Omental fat pad (tissue), 4 donors: ENCODE measurements at places on chromosomes 7 and 10.

DNA sequence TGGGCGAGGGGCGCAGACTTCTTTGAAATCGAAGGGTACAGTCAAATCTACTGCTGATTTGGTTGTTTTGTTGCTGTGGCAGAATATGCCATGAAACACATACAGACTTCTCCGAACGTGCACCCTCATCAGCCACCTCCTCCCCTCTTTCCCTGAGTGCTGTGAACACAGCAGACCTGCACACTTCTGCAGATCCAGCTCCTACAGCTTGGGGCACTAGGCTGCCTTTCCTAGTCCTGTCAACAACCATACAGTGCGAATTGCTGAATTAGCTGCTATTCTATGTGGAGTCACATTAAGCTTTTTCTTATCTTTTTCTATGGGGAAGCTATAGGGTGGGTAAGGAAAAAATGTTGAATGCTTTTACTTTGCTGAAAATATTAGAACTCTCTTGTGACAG is 57.5 kb downstream of the COL17A1 start:
- DNase-seq: no peak

DNA sequence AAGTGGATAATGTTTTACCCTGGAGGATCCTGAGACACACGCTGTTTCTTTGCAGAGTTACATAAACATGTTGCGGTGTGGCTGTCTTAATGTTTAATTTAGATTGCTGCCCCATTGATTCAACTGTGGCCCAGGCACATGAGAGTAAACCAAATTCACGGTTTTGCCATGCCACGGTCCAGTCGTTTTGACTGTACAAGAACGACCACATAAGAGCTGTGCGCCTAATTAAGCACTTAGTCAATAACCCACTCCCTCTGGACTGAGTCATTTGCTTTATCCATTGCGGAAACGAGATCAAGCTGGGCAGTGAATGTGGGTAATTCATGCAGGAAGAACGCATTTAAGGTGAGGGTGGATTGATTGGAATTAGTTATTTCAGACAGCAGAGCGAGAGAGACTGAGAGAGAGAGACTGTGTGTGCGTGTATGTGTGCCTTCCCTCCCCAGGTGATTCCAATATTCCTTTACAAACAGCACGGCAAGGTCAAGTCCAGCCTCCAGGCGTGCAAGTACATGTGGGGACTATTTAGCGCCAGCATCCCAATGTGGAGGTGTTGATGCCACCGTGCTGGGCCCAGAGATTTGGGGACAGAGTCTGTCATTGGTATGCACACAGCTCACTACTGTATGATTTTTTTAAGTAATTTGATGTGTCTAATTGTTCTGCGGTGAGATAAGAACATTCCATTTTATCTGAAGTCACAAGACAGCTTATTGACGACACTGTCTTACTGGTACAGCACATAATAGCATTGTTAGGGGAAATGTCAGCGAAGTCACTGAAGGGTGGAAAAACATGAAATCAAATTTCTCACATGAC is 8.4 kb upstream of the TEX36 start:
- no peak for DNase-seq

DNA sequence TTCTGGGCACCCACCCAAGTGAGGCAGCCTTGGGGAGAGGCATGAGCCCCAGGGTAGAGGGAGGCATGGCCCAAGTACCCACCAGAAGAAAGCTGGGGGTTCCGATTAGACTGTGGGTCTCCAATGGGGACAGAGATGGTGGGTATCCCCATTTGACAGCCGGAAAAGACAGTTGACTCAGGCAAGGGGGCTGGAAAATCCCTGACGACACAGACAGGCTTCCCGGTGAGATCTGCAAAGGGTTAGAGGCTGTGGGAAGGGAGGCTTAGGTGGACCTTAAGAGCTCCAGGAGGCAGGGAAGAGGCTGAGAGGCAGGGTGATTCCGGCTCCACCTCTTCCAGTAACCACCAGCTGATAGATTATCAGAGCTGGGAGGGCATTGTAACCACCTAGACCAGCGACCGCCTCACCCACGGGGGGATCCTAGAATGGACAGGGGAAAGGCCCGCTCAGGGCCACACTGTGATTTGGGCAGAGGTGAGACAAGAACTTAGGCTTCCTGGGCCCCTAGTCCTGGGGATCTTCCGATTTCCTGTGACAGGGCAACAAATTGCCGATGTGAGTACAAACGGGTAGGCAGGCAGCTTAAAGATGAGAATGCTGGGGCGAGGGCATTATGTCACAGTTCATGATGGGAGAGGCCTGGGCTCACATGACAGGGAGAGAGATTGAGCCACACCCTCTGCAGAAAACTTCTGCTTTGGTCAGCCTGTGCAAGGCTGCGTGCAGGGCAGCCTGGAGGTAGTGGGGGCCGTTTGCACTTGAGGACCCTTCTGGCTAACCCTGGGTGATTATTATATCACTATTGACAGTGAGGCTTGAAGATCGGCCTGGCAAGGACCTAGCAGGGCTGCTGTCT is 5.4 kb downstream of the TBATA start:
- DNase-seq: no peak

DNA sequence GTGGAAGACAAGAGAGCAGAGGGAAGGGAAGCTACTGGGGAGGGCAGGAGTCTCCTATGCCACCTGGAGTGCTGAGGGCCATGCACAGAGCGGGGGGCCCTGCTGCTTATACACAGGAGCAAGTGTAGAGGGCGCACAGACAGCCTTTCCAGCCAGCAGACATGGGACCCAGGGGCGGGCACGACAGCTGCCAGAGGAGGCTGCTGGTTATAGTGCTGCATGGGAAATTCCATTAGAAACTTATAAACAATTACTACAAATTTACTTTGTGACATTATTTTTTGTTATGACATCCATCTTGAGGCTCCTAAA is 90.5 kb downstream of the WDFY4 start:
- DNase-seq: no peak

DNA sequence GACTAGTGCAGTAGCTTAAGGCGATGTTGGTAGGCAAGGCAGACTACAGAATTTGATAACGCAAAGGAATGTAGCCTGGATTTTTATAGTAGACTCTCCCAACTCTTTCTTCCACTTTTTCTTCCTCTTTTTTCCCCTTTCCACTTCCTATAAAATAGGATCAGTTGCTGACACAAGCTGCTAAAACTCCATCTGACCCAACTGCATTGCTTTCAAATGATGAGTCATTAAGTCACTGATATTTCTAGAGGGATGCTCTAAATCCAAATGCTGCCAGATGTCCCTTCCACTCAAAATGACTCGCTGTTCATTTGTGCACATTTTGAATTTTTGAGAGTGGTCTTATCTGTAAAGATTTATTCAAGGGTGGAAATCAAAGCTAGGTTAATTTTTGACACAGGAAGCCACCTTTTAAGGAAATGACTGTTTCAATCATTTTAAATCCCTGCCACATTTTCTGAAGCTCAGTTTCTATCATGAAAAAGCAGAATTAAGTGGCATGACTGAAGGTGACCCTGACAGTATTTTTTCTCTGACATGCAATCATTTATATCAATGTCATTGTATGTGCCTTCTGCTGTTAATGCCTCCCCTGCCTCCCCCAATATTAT is 25.8 kb upstream of the SFMBT2 start:
- DNase-seq: no peak

DNA sequence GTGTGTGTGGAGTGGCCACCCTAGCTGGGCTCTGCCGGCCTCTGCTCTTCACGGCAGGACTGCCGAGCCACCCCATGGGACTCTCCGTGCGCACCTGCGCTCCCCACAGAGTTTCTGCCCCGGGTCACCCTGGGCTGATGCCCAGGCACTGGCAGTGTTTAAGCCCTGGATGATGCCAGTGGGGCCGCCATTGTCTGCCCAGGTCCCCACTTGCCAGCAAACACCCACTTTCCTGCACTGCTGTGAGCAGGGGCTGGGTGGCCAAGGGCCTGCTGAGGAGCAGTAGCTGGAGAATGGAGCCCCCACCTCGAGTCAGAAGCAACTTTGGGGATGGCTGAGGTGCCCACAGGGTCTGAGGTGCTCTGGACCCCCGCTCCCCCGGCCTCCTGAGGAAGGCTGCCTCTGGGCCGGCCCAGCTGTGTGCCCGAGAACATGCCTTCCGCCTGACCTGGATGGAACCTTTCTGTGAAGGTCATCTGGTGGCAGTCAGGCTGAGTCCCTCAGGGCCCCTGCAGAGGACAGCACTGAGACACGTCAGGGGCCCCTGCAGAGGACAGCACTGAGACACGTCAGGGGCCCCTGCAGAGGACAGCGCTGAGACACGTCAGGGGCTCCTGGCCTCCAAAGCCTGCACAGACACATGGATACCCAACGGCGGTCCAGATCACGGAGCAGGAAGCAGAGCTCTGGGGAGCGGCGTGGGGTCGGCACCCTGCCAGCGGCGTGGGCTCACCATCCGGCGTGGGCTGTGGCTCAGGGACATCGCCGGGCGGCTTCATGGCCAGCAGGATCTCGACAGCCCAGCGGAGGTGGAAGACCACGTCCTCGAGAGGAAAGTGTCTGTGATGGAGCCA is 62.0 kb downstream of the CFAP46 start:
- no peak for DNase-seq

DNA sequence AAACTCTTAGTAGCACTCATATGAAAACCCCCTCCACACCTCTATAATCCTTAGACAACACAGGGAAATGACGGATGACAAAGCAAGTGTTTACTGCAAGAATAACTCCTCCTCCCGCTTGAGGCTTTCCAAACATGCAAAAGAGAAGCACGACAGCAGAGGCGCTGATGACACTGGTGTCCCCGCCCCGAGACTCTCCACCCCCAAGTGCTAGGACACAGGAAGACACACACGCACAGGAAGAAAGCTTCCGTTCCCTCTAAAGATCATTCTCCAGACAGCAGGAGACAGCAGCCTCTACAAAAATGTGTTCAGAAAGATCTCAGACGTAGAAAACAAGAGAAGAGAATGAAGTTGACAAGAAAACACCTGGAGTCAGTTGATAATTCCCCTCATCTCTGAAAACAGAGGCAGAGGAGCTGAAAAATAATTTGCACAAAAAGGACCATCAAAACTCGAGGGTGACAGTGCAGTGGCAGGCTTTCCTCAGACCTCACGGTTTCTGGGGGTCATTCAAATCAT is 90.2 kb downstream of the DLG5 start:
- DNase-seq: no peak

DNA sequence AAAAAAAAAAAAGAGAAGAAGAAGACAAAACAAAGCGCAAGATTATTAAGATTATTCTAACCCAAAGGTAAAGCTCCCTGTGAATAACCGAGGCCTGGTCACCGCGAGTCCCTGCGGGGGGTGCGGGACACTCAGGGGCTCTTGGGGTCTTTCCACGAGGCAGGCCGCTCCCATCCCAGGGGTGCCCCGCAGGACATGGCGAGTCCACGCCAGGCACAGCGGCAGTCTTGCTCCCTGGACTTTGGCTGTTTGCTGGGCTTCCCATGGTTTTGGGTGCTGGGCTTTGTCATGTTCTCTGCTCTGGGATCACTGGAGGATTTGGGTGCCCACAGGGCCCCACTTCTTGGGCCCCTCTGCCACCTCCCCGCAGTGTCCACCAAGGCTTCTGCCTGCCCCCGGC is 137.4 kb upstream of the TCERG1L start:
- DNase-seq: no peak
